Myometrial cell (primary cell): ENCODE measurements at places on chromosomes 6 and 20. TPM values are rescaled to one million over a fixed set of nuclear protein-coding genes. Genes with fewer than 3 reads are reported as not detected.

ENPP1 gene
- total RNA-seq: 5.5 and 6.7 TPM in 2 replicates

BPI gene
- not detected in 2 replicates for total RNA-seq

MUC22 gene
- not detected in 2 replicates for total RNA-seq

GSTA1 gene
- not detected in 2 replicates for total RNA-seq

KCNS1 gene
- 0.71 TPM in 1 of 2 replicates, not detected in the other for total RNA-seq
